ENCODE measurements at places on chromosomes 13 and 19. TPM values are rescaled to one million over a fixed set of nuclear protein-coding genes. Genes with fewer than 3 reads are reported as not detected.

DNA sequence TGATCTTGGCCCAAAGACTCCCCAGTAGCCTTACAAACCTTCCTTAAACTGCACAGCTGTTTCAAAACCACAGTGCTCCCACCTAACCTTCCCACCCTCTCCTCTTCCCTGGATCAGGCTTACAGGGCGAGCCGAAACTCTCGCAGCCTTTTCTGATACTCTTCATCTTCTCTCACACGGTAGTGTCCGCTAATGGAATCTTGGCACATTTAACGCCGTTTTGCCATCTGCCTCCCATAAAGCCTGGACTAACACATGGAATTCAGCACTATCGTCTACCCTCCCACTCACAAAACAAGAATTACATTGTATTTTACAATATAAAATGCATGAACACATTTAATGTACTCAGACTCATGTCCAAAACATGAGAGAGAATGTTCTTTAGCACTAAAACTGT lies 135.9 kb downstream of the RAP2A start:
- H3K4me1 ChIP-seq = peaks cover 2% of the 10 kb centered on the region
- no peak for DNase-seq
- no peak overlapping the region for H3K27ac ChIP-seq
- H3K36me3 ChIP-seq = no peaks in the 10 kb centered on the region
- no peak overlapping the region for H3K4me3 ChIP-seq

GRCh38 chr19:3224346-3225168 lies at the start of gene CELF5:
TSS of gene CELF5 (plus strand) at chr19:3224661. CDS start at chr19:3224740, 79 bp downstream.
- DNase-seq = peak; percentile 57
- peaks cover 42% of the 10 kb centered on the region for H3K27me3 ChIP-seq
- H3K4me1 ChIP-seq = no peaks in the 10 kb centered on the region
- H3K27ac ChIP-seq = no peak within 1 kb of the TSS
- H3K4me3 ChIP-seq = no peak within 1 kb of the TSS

- H3K4me1 ChIP-seq = no peaks in the 10 kb centered on the region
- no peak for DNase-seq
- H3K4me3 ChIP-seq = no peak overlapping the region
- no peak overlapping the region for H3K27ac ChIP-seq
- no peaks in the 10 kb centered on the region for H3K36me3 ChIP-seq
- H3K27me3 ChIP-seq = no peaks in the 10 kb centered on the region
These were observed 92.7 kb downstream of the SUCLA2 start for GRCh38 chr13:47908197-47908902.

DNA sequence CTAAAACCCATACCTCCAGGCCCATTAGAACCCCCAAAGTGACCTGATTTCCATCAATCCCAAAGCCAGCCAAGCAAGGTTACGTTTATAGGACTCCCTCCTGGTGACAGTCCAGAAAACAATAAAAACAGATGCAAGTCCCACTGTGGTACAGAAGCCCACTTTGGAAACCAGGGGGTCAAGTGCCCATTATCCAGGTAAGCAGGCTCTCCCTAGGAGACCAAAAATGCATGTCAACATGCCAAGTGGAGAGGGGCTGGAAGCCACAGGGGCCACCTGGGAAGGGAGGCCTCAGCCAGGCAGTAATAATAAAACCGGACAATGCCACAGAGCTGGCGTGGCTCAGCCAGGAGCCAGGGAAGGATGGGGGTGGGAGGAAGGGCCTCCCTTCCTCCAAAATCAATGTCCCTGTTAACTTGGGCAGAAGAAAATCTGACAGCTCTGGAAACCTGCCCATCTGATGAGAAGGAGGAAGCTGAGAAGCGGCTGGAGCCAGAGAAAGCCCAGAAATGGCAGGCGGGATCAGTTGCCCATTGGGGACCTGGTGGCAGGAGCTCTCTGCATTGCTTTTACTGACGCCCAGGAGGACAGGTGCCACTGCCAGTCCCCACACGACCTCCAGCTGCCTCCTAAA lies 160.4 kb downstream of the ZIC5 start:
- no peaks in the 10 kb centered on the region for H3K36me3 ChIP-seq
- no peak overlapping the region for H3K27ac ChIP-seq
- no peaks in the 10 kb centered on the region for H3K4me1 ChIP-seq
- H3K27me3 ChIP-seq = no peaks in the 10 kb centered on the region
- DNase-seq = no peak

DNA sequence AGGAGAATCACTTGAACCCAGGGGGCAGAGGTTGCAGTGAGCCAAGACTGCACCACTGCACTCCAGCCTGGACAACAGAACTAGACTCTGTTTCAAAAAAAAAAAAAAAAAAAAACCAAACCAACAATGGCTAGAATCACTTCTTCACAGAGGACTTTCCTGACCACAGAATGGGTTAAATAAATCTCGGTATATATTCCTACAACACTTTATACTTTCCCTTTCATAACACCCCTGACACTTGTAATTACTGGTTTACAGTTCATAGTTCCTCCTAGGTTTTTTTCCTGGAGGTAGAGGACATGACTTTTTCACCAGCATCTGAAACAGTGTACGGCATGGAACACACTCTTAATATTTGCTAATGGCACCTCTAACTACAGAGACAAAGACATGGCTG lies 31.4 kb downstream of the ZDHHC20 start:
- no peaks in the 10 kb centered on the region for H3K27me3 ChIP-seq
- H3K36me3 ChIP-seq = no peaks in the 10 kb centered on the region

GRCh38 chr19:6103217-6103644 lies 7.1 kb downstream of the RFX2 start:
- H3K36me3 ChIP-seq = no peaks in the 10 kb centered on the region
- no peaks in the 10 kb centered on the region for H3K27me3 ChIP-seq
- peak; percentile 79 for DNase-seq
- H3K27ac ChIP-seq = peak overlapping the region; percentile 60

GRCh38 chr19:21328406-21328805 lies 804 bp downstream of the ZNF708 start:
- peaks cover 7% of the 10 kb centered on the region for H3K4me1 ChIP-seq
- no peak for DNase-seq
- no peaks in the 10 kb centered on the region for H3K27me3 ChIP-seq
- peak overlapping the region; percentile 86 for H3K27ac ChIP-seq

- H3K27ac ChIP-seq = no peak overlapping the region
- H3K36me3 ChIP-seq = no peaks in the 10 kb centered on the region
- H3K27me3 ChIP-seq = peaks cover 9% of the 10 kb centered on the region
- peaks cover 9% of the 10 kb centered on the region for H3K4me1 ChIP-seq
These were observed 9.7 kb downstream of the CILP2 start for GRCh38 chr19:19547674-19548336.

ZNF382 gene
- 16.9 TPM for total RNA-seq

DNA sequence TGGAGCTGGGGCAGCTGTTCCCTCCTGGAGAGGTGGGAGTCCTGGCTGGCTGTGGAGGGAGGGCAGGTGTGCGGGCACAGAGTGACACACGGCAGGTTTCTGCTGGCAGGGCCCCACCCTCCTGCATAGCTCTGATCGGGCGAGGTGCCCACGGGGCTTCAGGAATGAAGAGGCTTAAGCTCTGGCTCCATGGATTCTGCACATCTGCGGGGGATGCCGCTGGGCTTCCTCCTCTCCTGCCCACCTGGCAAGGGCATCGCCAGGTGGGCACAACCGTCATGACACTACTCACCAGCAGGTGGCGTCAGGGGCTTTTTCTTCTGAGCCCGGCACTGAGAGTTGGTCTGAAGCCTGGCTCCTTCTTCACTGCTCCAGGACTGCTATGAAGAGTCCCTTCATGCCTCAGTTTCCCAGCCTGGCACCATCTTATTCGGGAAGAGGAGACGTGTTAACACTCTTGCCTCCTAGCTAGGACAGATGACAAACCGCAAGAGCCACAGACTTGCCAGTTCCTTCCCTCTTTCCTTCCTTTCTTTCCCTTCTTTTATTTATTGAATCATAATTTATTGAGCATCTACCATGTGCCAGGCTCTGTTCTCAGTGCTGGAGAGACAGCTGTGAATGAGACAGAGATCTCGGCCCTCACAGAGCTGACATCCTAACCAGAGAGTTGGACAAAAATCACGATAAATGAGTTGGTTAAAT lies 15.2 kb upstream of the PAK4 start:
- H3K27me3 ChIP-seq = no peaks in the 10 kb centered on the region
- no peaks in the 10 kb centered on the region for H3K36me3 ChIP-seq
- peaks cover 1% of the 10 kb centered on the region for H3K4me1 ChIP-seq
- no peak overlapping the region for H3K27ac ChIP-seq
- no peak overlapping the region for H3K4me3 ChIP-seq

- DNase-seq = no peak
- no peak overlapping the region for H3K4me3 ChIP-seq
- no peaks in the 10 kb centered on the region for H3K27me3 ChIP-seq
- H3K27ac ChIP-seq = no peak overlapping the region
- H3K36me3 ChIP-seq = peaks cover 77% of the 10 kb centered on the region
- no peaks in the 10 kb centered on the region for H3K4me1 ChIP-seq
These were observed 9.7 kb upstream of the USE1 start for GRCh38 chr19:17205237-17206140.
